B cell (primary cell): ENCODE measurements at places on chromosomes 1 and 21.
A peak's percentile ranks its signal among the peaks of the same experiment; 100 is the strongest.

DNA sequence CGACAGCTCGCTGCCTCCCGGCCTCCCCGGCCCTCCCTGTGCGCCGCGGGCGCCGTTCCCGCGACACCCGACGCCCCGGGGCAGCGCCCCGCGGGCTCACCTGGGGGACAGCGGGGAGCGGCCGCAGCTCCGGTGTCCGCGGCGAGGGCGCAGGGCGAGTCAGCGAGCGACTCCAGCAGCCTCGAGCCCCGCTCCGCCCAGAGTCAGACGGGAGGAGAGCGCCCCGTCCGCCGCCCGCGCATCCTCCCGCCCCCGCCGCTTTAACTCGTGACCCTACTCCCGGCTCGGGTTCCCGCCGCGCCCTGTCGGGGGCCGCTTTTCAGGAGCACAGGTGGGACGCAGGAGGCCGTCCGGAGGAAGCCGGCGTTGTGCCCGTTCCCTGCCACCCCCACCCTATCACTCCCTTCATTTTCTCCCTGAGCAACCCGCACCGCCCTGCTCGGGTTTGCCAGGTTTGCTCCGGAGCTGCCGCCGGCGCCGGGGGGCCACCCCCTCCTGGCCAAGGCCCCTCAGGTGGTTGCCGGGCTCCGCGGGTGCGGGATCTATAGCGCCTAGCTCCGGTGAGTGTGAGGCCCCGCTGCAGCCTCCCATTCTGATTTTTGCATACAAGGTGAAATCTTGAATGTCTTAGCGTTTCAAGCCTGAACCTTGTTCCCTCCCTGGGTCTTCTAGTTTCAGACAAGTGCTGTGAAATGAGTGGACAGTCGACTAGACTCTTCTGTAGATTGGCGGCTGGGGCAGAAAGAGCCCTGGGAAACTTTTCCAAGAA lies at the start of gene MCOLN3:
Gene MCOLN3 (minus strand): TSS at position 205 of the 769 bp plus-strand sequence. CDS start 3,140 bp downstream, outside the sequence.
- DNase-seq: peak; percentile 64

GRCh38 chr1:64550946-64551605 lies 81.1 kb downstream of the CACHD1 start:
- DNase-seq: no peak

DNA sequence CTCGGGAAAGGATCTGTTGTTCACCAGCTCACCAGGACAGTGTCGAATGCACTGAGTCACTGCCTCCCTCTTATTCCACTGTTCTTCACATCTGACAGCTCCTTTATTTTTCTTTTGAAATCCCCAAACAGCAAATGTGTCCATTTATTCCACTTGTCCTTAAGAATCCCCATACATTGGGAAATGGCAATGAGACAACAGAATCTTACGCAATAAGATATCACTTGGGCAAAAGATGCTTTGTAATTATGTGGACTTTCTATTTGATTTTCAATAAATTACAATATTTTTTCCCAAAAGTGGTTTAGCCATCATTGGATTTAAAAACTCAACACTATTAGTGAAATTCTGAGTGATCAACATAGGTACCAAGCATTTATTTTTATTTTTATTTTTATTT lies 3.7 kb downstream of the KRTAP20-2 start:
- DNase-seq: no peak

GRCh38 chr1:160411271-160412027 lies 11.1 kb downstream of the VANGL2 start:
- DNase-seq: no peak

- DNase-seq: no peak
Measured at GRCh38 chr1:39987869-39988268, 32.9 kb downstream of the MFSD2A start.

DNA sequence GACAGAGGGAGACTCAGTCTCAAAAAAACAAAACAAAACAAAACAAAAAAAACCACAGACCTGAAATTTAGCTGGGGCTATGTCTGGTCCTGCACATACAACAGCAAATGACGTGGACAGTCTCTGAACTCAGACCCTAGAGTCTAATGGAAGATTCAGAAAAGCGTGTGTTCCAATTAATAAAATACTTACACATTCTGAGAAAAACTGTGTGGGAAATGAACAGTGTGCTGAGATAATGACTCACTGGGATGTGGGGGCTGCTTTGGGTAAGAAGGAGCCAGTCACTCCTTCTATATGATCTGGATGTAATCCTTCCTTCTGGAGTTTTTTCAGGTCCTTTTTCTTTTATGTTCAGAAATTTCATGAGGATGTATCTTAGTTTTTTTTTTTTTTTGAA lies 29.4 kb downstream of the CLDN14 start:
- no peak for DNase-seq

DNA sequence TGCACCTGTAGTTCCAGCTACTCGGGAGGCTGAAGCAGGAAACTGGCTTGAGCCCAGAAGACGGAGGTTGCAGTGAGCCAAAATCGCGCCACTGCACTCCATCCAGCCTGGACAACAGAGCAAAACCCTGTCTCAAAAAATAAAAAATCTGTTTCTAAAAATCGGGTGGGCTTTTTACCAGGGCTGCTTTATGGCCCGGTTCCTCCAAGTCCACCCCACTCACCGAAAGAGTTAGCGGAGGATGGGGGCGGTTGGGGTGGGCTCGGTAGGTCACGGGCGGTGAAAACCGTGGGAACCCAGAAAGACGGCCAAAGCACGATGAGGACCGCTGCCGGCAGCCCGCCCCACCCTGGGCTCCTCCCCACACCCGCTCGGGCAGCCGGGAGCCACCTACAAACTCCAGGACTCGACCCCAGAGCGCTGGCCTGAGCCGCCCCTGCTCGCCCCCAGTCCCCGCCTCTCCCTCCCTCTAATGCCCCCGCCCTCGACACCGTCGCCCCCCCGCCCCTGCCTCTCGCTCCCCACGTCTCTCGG lies 846 bp upstream of the PER3 start:
- DNase-seq: peak; percentile 63

DNA sequence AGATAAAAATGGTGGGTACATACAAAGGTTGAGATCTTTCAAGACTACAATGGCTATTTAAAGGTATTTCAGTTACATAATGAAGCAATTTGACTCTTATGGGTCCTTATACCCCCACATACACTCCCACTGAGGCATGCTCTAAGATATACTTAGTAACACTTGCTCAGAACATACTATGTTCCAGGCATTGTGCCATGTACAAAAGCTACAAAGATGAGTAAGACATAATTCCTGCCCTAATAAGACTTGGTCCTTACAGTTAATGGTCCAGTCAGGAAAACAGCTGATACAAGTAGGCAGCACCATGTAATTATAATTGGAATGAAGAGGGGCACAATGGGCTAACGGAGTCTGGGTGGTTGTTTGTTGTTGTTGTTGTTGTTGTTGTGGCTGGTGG lies 166.7 kb upstream of the BEND5 start:
- no peak for DNase-seq

DNA sequence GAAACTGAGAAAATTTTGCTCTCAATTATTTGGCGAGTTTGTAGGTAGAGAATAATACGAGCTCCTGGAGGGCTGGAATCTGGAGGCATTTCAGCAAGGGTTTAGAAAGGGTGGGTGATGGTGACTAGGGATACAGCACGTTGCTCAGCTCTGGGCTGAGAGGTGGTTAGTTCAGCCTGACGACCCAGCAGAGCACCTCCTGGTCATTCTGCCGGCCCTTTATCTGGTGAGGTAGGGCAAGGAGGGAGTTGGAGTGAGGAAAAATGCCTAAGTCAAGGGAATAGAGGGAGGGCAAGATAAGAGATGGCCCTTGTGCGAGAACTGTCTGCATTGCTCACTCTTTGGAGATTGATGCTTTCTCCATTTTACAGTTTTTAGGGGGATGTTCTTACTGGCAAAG lies 19.1 kb downstream of the GALNT2 start:
- no peak for DNase-seq

GRCh38 chr1:225890346-225891228 lies 1.6 kb upstream of the LEFTY1 start:
- no peak for DNase-seq

- no peak for DNase-seq
Measured at GRCh38 chr1:197319631-197320030, 51.6 kb downstream of the CRB1 start.

- DNase-seq: no peak
Measured at GRCh38 chr1:64912191-64912590, 54.2 kb downstream of the JAK1 start.

GRCh38 chr1:221437171-221437570 lies 304.7 kb downstream of the DUSP10 start:
- no peak for DNase-seq
